Stimulated activated CD8-positive, alpha-beta memory T cell treated with anti-CD3 and anti-CD28 coated beads, Interleukin-12 subunit alpha, Interleukin-12 subunit beta, amount 100 ng/mL, for 1 hour (primary cell): ENCODE measurements at places on chromosomes 7 and 10.

DNA sequence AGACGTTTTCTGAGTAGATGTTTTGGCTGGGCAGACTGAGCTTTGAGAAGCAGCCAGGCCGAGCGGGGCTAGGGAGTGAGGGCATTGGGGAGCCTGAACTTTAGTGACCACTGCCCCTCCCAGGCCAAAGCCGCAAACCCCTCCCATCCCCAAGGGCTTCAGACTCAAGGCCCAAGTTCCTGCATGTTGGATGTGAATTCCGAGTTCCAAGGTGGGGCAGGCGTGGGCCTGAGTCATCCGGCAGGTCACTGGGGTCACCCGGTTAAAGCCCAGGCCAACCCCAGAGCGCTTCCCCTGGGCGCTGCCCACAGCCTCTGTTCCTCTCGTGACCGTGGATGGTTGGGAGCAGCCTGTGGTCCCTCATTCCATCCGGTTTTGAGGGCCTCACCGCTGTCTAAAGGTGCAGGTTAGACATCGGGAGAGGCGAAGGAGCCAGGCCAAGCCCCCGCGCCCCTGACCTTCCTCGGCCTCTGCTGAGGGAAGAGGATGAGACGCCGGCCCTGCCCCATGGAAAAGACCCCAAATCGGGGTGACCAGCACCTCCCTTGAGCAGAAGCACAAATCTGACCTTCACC, 6.9 kb upstream of the PDGFA start:
- DNase-seq = no peak

DNA sequence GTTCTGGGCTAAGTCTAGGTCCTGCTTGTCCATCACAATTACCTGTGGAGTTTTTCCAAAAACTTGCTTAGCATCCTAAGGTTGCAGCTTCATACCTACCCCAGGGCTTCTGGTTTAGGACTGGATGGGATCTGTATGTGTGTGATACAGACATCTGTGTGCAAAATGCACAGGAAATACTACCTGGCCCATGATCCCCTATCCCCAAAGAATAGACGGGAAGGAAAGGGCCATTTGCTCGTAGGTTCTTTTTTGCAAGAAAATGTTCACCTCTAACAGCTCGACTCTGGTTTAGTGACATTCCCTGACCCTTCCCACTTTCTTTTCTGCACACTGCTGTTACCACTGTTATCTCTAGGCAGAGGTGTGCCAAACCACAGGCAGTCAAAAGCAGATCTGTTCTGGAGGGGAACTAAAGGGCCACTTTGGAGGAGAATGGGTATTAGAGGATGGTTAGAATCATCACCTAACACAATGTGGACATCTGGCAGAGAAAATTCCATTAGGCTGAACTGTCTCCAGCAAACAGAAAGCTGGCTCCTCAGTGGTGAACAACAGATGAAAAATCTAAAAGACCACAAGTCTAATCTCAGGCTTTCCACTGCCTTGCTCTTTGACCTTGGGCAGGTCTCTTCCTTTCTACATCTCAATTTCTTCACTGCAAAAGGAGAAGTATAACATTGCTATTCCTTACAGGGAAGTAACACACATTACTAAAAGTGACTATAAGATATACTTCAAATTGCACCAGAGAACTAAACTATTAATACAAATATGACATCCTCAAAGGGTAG, 107.4 kb downstream of the UBE2H start:
- no peak for DNase-seq

GRCh38 chr10:4825868-4826791, at the start of gene AKR1E2:
Gene AKR1E2 (plus strand): TSS chr10:4826207. CDS start chr10:4826325, 118 bp downstream.
- DNase-seq = peak; percentile 52

GRCh38 chr7:77288676-77289320, 89.2 kb upstream of the FGL2 start:
- DNase-seq = no peak

GRCh38 chr10:72098301-72098835, 10.0 kb upstream of the SPOCK2 start:
- no peak for DNase-seq

DNA sequence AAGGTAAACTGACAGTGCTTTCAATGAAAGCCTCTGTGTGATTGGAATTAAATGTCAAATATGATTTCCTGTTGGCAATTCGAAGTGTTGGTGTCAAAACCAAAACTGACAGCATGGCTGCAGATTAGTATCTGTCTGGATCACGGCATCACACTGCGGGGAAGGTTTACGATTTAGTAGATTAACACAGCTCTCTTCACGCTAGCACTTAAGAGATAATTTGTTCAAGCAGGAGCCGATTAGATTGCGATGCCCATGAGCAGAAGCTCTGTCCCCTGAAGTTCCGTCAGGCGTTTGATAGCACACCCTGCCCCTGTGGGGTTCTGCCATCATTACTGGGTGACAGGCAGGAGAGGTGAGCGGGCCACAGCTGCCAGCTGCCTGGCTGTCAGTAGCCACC, 279.5 kb upstream of the AUTS2 start:
- no peak for DNase-seq

DNA sequence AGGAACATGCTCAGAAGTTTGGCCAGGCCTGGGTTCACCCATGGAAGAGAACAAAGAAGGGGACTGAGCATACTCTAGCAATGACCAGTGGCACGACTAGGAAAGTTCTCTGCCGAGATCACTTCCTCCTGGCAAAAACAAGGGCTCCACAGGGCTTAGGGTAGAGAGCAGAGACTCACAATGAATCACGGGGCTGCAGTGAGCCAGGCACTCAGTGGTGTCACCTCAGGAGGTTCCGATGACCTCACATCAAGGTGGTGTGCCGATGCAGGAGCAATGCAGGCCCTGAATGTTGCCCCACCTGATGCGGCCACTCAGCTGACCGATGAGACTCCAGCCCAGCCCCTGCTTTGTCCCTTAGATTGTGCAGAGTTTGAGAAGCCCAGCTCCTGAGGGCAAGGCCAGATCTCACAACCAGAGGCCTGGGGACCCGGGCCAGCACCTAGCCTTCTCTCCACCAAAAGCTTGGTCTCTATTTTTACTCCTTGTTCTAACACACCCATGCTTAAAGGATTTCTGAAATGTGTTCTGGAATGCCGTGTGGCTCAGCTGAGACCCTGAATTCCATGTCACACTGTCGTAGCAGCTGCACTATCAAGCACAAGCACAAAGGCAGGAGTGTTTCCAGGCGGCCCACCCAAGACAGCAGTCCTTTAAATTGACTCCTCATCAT, 60.9 kb downstream of the COBL start:
- DNase-seq = no peak

GRCh38 chr10:60606343-60607080, 171.8 kb upstream of the CDK1 start:
- no peak for DNase-seq

- no peak for DNase-seq
These were observed 24.9 kb downstream of the RCC1L start for GRCh38 chr7:75048435-75049379.

DNA sequence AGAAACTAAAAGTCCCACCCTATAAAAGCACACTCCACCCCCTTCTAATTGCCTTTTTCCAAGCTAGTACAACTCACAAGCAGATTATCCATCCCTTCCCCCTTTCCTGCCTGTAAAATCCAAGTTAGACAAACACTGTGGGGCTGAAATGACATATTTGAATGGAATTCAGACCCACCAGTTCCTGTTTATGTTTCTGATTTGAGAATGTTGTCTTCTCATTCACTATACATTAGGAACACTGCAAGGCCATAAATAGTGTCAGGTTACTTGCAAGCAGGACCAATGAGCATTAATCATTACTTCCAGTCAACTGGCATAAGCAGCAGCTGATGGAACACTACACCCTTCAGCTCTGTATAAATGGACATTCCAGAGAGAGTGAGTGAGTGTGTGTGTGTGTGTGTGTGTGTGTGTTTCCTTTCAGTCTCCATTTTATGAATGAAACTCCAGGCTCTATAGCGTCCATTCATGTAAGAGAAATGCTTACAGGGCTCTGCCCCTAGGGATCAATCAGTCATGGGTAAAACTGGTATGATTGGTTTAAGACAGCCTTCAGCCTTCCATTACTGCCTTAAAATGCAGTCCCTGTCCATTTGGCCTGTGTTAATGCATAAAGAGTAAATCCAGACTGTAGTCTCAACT, 69.3 kb downstream of the ETV1 start:
- DNase-seq = no peak

GRCh38 chr7:37476428-37476827, 27.8 kb upstream of the ELMO1 start:
- no peak for DNase-seq

DNA sequence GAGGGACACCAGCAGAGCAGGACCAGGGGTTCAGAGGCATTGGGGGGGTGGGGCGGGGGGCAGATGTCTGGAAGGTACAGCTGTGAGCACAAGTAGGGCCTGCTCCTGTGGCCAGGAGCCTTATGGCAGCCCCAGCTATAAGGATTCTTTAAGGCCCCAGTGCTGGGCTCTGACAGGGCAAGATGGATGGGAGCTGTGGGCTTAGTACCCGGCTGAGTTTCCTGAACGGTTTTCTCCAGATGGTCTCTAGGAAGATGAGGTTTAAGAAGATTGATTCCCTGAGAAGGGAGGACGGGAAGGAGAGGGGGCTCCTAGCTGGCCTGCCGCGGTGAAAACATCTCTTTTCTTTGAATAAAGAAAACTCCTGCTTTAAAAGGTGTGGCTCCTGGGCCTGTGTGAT, 30.1 kb upstream of the COMTD1 start:
- no peak for DNase-seq

DNA sequence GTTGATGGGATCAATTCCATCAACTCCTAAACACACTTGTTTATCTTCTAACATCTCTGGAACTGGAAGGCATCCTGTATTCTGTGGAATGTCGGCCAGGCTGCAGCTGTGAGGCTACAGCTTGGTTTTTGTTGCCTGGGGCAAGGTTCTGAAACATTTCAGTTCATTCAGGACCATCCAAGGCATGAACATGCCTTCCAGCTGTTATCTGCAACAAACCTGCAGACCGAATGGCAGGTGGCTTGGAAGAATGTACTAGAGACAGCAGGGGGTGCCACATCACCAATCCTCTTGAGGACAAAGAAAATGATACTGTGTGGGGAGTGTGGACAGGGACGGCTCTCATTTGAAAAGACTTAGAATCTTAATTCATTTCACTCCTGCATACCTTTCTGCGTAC, 12.4 kb downstream of the PAPOLB start:
- DNase-seq = no peak

GRCh38 chr7:101736084-101736483, 81.3 kb upstream of the CUX1 start:
- DNase-seq = no peak

DNA sequence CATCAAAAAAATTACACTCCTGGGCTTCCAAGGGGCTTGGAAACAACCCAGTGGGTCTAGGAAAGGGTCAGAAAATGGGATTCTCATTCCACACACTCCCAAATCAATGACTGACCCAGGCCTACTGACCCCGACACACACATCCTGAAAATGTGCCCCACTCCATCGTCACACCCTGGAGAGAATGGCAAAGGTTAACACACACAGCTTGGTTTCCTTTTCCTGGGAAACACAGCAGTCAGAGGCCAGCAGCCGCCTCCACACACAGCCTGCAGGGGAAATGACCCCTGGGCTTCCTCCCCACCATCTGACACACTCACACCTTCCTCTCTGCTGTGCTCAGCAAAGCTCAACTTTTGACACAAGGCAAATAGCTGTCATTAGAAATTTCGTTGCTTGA, 42.9 kb downstream of the SH3PXD2A start:
- no peak for DNase-seq

DNA sequence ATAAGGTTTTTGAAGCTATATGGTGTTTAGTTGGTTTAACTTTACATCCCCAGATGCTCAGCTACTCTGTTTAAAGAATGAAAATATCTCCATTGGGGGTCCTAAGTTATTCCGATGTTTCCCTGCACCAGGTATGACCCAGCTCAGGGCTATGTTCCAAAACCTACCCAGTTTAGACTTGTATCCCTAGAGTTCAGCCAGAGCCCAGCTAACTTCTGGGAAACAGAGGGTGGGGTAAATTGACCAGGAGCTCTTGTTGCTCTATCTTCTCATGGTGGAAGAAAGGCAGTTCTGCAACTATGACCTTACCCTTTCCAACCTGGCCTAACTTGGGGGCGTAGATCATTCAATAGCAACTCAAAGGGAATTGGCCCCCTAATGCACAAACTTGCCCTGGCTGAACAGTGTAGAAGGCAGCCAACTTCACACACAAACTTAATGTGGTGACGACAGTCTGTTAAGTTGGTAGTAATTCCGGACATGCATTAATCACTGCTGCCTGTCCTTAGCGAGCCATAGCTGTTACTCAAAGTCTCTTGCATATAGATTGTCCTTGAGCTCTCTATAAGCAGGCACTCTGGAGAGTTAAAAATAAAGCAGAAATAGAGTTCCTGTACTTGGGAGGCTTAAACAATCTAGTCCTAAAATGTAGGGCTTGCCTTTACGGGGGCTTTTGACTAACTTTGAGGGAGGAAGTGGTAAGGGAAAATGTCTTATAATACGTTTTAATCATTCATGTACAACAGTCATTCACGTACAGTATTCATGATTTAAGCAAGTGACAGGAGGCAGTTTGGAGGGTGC, 5.3 kb upstream of the ZNRF2 start:
- no peak for DNase-seq

- DNase-seq = no peak
These were observed 760 bp upstream of the FOXK1 start for GRCh38 chr7:4681218-4681851.

DNA sequence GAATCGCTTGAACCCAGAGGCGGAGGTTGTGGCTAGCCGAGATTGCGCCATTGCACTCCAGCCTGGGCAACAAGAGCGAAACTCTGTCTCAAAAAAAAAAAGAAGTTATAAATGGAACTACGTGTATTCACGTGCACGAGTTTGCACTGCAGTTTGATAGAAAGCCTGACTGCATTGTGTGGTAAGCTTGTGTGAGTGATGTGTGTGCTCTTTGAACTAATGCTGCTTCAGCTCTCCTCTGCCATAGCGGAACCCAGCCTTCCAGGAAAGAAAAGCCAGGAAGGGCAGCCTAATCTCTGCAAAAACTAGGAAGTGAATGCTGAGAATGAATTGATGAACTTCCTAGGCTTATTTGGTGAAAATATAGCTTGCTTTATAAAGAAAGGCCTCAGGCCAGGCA, 15.6 kb upstream of the MKRN1 start:
- DNase-seq = no peak

GRCh38 chr10:119679480-119679829, 28.3 kb downstream of the BAG3 start:
- DNase-seq = no peak

DNA sequence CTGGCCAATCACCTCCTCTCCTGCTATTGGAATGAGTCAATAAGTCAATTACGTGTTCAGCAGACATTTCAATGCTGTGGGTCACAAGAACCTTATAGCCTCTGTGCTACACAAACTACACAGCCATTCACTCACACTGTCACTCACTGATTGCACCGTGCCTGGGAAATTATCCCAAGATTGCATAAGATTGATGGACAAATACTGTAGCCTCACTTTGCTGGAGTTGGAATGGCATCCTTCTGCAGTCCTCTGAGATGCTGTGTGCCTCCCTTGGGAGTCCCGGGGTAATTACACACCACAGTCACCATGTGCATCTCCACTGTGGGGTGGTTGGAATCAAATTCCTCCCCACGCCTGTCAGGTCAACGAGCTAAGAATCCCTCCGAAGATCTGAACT, 358.7 kb upstream of the MGMT start:
- no peak for DNase-seq
